ENCODE measurements at places on chromosomes 12 and 14.

GRCh38 chr14:76465664-76466063 is 89.7 kb downstream of the ESRRB start:
- DNase-seq = no peak

- DNase-seq = no peak
These were observed 3.5 kb upstream of the KLRD1 start for GRCh38 chr12:10304161-10304574.

- DNase-seq = no peak
These were observed 897 bp downstream of the SUDS3 start for GRCh38 chr12:118377021-118377883.

DNA sequence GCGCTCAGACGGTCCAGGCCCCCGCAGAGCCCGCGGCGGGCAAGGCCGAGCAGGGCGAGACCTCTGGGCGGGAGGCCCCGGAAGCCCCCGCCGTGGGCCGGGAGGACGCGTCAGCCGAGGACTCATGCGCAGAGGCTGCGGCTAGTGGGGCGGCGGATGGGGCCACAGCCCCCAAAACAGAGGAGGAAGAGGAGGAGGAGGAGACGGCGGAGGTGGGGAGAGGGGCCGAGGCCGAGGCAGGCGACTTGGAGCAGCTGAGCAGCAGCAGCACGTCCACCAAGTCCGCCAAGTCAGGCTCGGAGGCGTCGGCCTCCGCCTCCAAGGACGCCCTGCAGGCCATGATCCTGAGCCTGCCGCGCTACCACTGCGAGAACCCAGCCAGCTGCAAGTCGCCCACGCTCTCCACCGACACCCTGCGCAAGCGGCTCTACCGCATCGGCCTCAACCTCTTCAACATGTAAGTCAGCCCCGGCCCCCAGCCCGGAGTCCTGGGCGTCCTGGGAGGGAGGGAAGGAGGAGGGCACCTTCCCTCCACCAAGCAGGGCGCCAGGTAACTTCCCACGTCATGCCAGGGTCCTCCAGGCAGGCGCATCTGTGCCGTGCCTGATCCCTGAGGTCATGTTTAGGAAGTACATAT is 72.4 kb downstream of the IQSEC3 start:
- DNase-seq = no peak

DNA sequence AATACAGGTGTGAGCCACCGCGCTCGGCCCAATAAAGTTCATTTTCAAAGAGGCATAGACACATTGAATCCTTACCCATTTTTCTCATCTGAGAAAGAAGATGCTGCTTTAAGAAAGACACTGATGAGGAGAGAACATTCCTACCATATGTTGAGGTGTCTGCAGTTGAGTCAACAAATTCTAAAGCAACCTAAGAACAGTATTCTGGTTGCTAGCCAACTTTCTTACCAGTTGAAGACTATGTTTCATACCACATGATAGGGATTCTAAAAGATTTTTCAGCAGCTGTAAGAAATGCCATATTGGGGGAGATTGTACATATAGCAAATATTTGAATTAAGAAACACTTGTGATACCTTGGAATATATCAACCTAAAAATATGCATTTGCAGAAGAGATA is 160.1 kb downstream of the SRGAP1 start:
- no peak for DNase-seq

- no peak for DNase-seq
These were observed 5.2 kb upstream of the DIO3 start for GRCh38 chr14:101556131-101556530.

GRCh38 chr14:22319526-22320361 is 269.3 kb downstream of the DAD1 start:
- DNase-seq = no peak

GRCh38 chr14:20436363-20436755 is 393 bp upstream of the KLHL33 start:
- DNase-seq = no peak

GRCh38 chr12:70619471-70620152 is 17.6 kb downstream of the PTPRB start:
- peak; percentile 14 for DNase-seq

GRCh38 chr12:103493199-103493598 is 2.6 kb downstream of the C12orf42 start:
- no peak for DNase-seq

- DNase-seq = no peak
These were observed 41.6 kb upstream of the CSRP2 start for GRCh38 chr12:76920172-76921099.

DNA sequence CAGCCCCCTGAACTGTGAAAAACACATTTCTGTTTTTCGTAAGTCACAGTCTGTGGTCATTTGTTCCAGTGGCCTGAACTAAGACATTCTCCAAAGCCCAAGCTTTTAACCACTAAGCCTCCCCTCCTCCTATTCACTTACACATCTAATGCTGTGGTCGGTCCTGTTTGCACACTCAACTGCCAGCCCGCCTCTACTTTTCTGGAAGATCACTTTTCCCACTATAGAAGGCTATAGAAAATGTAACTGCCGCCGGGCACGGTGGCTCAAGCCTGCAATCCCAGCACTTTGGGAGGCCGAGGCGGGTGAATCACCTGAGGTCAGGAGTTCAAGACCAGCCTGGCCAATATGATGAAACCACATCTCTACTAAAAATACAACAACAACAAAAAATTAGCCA is 524.7 kb upstream of the TMEM132C start:
- no peak for DNase-seq

- DNase-seq = no peak
These were observed 54.7 kb upstream of the EIF5 start for GRCh38 chr14:103279142-103280025.

GRCh38 chr12:22334410-22335100 is at the start of gene ST8SIA1:
Gene ST8SIA1 (minus strand): TSS chr12:22334707. CDS start chr12:22334232, 475 bp downstream.
- DNase-seq = no peak

- DNase-seq = no peak
These were observed 64.6 kb upstream of the TSPAN8 start for GRCh38 chr12:71222436-71222835.

- no peak for DNase-seq
These were observed 33.6 kb upstream of the PLEKHA5 start for GRCh38 chr12:19095756-19096480.

GRCh38 chr12:14619741-14620501 is 52.2 kb upstream of the PLBD1 start:
- DNase-seq = no peak

GRCh38 chr12:47268501-47269454 is 189.0 kb upstream of the AMIGO2 start:
- DNase-seq = no peak

DNA sequence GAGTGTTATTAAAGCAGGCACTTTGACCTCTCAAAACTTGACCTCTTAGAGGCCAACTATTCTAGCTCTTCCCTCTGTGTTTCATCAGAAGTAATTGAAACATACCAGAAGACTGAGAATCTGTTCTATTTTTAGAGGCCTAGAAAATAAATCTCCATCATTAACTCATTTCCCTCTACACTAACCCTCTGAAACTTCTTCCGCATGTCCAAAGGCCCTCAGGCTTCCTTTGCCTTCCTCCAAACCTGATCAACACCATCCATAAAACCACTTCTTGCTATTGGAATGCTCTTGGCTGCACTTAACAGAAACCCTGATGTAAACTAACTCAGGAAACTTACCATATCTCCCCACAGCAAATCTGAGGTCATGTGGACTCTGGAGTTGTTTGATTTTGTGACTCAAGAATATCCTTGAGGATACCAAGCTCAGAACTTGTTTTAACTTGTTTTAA is 196.4 kb downstream of the RPAP3 start:
- DNase-seq = no peak

- DNase-seq = no peak
These were observed 187.0 kb upstream of the C14orf180 start for GRCh38 chr14:104392396-104393198.

DNA sequence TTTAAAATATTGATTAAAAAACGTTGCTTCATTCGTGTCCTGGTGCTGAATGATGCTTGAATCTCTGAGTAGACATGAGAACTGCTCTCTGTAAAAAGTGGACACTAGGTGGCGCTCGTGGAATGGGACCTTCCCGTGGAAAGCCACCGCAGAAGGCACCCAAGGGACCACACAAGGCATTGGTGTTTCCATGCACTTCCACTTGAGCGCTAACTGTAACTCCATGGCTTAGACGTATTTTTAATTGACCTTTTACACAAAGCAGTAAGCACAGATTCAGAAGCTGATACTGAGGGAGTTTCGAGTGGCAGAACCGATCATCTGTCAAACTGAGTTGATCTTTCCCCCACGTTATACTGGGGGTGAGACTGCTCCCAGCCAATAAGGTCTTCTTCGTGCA is 135.3 kb downstream of the PRKCH start:
- peak; percentile 72 for DNase-seq

GRCh38 chr12:124423761-124424515 is 129.0 kb downstream of the RFLNA start:
- DNase-seq = peak; percentile 33
